Stimulated activated CD8-positive, alpha-beta memory T cell treated with anti-CD3 and anti-CD28 coated beads, Interleukin-4, amount 100 ng/mL, for 48 hours (primary cell): ENCODE measurements at places on chromosomes 5 and 9.
A peak's percentile ranks its signal among the peaks of the same experiment; 100 is the strongest.

GRCh38 chr5:40499518-40500273 lies 180.0 kb upstream of the PTGER4 start:
- DNase-seq = no peak

- DNase-seq = no peak
Observed at GRCh38 chr9:76571743-76572146, 112.8 kb downstream of the GCNT1 start.

DNA sequence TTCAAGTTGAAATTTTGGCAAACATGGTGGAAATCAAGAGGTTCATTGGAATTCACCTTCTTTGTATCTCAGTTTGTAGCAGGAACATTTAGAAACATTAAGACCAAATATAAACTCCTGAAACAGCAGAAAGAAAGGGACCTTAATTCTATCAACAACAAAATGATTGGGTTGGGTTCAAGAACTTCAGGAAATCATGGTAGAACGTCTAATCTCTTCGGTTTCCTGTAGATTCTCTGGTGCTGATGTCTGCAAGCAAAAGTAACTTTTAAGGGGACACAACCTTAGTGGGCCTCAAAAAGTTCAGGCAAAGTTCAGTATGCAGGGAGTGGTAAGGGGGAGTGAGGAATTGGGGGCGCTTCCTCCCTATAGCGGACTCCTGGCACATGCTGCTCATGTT lies 3.4 kb downstream of the IL33 start:
- no peak for DNase-seq

DNA sequence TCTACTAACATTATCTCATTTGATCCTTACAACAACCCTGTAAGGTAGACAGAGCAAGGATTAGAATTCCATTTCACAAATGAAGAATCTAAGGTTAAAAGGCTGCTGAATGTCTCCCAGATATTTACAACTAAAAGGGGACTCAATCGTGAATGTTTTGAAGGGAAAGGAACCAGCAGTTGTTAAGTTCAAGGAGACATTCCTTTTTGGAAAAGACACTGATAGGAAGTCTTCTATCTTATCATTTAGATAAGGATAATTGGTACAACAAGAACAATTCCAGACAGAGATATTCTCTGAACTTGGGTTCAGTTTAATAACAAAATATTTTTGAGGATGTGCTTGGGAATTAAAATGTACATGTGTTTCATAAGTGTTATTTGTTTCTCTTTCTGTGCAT lies 37.5 kb upstream of the CER1 start:
- DNase-seq = no peak

DNA sequence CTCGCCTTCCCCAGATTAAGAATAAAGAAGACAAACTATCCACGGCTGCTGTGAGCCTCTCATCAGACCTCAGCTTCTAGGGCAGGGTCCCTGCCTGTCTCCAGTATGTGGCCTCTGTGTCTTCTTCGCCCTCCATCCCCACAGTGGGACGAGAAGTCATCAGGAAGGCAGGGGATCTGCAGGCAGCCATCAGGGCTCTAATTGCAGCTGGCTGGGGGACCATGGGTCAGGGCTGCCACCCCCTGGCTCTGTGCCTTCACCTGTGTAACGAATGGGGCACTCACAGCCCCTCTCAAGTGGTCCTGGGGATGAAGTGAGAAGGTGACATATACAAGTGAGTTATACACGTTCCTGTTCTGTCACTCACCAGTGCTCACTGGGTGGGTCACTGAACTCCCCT lies 139.8 kb downstream of the KCNIP1 start:
- no peak for DNase-seq

GRCh38 chr5:113084402-113085083 lies 107.9 kb downstream of the DCP2 start:
- DNase-seq = no peak

- no peak for DNase-seq
Observed at GRCh38 chr9:90919883-90920282, 118.3 kb downstream of the SYK start.

DNA sequence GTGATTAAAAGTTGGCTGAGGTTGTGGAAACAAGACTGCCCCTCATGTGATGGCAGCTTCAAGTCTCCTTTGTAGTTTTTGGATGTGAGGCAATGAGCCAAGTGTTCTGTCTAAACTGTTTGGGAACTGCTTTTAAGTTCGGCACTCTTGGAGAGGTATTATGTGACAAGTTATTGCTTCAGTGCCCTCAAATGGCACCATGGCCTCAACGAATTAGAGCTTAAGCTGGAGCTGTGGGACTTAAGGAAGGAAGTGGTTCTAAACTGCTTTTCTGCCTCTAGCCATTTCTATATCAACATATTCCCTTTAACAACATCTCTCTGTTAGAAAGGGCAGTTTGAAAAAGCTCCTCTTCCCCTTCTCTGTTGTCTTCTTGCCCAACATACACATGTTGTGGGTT lies 227.7 kb downstream of the RFK start:
- no peak for DNase-seq

DNA sequence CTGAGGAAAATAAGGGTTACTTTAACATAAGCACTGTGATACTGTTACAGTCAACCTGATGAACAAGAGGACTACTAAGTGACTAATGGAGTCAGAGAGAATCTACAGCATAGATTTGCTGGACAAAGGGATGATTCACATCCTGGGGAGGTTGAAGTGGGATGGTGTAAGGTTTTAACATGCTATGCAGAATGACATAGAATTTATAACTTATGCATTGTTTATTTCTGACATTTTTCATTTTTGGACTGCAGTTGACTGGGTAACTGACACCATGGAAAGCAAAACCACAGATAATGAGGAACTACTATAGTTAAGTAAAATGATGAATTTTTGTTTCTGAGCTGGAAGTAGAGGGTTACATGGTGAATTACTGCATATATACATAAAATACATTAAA lies 389.2 kb downstream of the MAT2B start:
- no peak for DNase-seq

DNA sequence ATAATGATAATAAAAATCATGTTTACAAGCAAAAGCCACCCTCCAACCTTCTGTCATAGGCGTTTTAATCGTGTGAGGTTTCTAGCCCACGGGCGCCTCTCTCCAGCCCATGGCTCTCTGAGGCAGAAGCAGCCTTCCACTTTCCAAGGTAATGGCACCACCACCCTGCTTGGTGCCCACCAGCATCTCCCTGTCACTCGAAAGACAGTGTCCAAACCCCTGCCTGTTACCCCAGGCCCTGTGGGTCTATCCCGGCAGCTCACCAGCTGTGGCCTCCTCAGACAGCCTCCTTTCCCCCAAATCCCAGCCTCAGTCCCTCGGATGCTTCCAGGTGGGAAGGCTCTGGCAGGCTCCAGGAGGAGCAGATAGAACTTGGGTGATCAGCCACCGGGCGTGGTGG lies 123.8 kb upstream of the LPCAT1 start:
- no peak for DNase-seq

DNA sequence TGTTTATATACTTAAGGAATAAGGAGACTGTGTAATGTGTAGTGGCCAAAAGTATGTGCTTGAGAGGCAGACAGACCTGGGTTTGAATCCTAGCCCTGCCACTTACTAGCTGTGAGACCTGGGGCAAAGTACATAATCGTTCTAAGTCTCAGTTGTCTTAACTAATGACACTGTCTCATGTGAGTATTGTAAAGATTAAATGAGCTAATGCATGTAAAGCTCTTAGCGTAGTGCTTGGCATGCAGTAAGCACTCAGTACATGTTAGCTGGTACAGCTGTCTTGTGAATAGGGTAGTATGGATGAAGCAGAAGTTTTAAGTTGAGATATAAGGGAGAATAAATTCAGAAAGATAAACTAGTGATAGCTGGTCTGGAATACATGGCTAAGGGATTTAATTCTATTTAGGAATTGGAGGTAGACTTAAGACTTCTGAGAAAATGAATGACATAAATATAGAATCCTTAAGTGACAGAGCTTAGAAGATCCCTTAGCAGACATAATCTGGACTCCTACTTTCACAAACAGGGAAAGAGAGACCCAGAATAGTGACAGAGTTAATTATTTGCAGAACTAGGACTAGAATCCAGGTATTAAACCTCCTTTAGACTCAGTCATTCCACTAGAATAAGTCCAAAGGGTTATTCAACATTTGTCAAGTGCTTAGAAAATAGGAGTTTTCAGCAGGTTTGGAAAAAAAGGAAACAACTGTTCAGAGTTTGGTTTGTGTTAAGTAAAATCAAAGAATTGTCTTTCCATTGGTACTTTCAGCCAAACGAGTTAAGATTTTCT lies 13.1 kb downstream of the GPR21 start:
- DNase-seq = no peak

DNA sequence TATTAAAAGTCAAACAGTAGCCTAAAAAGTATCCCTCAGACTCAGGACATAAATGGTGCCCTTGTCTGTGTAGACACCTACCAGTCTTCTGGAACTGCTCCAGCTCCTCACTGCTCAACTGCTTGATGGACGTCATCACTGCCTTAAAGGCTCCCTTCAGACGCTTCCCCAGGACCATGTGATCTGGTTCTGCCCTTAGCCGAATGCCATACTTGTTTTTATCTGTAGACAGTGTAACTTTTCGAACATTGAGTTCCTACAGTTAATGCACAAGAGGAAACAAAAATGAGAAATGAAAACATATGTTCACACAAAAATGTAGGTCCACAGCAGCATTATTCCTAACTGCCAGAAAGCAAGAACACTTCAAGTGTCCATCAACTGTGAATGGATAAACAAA lies 46.2 kb downstream of the IARS1 start:
- no peak for DNase-seq

GRCh38 chr5:11415751-11416150 lies 488.5 kb downstream of the CTNND2 start:
- DNase-seq = no peak

- DNase-seq = no peak
Observed at GRCh38 chr9:134943836-134944235, 26.1 kb upstream of the FCN1 start.

GRCh38 chr5:177452688-177453638 lies 6.3 kb downstream of the PRR7 start:
- no peak for DNase-seq

GRCh38 chr9:124469011-124469832 lies 19.0 kb downstream of the ADGRD2 start:
- DNase-seq = no peak

- DNase-seq = peak; percentile 70
Observed at GRCh38 chr5:139246394-139246793, 47.1 kb upstream of the MATR3 start.

GRCh38 chr5:171476701-171477100 lies 57.3 kb downstream of the FGF18 start:
- no peak for DNase-seq

GRCh38 chr9:110058304-110058953 lies 149.5 kb downstream of the C9orf152 start:
- DNase-seq = peak; percentile 59

- DNase-seq = no peak
Observed at GRCh38 chr5:64457846-64458245, 48.0 kb upstream of the RGS7BP start.

DNA sequence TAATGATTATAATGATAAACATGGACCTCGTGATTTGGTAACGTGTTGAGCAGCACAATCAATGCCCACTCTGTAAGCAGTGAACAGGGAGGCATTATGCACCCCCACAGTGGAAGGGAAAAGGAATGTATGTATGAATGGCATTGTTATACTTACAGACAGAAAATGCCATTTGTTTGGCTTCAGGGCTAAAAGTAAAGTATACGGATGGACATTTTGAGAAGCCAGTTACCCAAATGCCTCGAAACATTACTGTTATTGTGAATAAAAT lies 260.2 kb upstream of the PPP1R2B start:
- DNase-seq = no peak
